AG08396 (cell line): ENCODE measurements at places on chromosomes 11 and 22.

- peak; percentile 52 for DNase-seq
Observed at GRCh38 chr11:27319072-27319471, 43.9 kb downstream of the CCDC34 start.

DNA sequence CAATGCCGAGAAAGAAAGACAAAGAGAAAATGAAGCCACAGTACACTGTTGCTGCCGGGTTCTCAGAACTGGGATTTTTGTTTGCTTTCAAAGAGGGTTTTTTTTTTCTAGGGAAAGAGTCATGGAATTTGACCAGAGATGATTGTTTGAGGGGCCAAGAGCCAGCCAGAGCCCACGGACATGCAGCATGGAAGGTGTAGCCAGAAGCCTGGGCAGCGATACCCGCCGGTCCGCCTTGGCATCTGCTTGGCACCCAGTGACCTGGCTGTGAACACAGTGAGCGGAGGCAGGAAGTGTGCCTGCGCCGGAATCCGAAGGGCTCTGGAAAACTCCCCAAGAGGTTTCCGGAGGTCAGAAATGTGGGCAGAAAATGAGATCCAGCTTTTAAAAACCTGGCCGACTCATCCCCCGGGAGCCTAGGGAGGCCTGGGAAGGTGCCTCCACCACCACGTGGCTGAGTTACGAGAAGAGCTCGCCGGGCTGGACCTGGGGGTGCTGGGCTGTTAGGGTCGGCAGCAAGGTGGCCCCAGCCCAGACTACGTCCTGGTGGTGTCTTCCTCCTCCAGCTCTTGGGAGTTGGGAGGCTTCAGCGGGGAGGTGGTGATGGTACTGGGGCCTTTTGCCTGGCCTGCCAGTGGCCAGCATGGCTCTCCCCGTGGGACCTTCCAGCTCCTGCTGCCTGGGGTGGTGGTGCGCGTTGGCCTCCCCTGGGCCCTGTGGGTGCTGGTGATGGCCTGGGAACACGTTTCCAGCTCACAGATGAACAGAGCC is 61.6 kb upstream of the PPARA start:
- no peak for DNase-seq

- no peak for DNase-seq
Observed at GRCh38 chr11:16193897-16194381, 162.4 kb downstream of the SOX6 start.

DNA sequence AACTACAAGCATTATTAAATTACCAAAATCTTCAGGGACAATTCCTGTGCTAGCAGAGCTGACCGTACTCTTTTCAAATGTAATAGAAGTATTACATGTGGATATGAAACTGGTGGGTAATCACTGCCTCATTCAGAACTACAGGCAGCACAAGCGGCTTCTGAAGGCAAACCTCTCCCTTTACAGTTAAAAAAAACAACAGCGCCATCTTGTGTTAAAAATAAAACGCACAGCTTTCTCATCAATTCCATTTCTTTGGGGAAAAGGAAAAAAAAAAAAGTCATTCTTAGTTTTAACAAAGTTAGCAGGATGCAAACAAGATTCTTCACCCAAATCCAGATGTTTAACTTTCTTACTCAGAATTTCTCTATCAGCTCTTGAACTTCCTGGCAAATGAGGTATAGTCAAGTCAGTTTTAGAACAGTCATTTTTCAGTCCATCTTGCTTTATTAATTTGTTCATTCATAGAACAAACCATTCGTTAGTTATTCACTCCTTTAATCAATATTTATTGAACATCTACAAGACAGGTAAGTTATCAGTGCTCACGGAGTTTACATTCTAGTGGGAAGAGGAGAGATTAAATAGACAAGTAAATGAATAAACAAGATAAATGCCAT is 331.8 kb upstream of the MPPED2 start:
- peak; percentile 15 for DNase-seq

DNA sequence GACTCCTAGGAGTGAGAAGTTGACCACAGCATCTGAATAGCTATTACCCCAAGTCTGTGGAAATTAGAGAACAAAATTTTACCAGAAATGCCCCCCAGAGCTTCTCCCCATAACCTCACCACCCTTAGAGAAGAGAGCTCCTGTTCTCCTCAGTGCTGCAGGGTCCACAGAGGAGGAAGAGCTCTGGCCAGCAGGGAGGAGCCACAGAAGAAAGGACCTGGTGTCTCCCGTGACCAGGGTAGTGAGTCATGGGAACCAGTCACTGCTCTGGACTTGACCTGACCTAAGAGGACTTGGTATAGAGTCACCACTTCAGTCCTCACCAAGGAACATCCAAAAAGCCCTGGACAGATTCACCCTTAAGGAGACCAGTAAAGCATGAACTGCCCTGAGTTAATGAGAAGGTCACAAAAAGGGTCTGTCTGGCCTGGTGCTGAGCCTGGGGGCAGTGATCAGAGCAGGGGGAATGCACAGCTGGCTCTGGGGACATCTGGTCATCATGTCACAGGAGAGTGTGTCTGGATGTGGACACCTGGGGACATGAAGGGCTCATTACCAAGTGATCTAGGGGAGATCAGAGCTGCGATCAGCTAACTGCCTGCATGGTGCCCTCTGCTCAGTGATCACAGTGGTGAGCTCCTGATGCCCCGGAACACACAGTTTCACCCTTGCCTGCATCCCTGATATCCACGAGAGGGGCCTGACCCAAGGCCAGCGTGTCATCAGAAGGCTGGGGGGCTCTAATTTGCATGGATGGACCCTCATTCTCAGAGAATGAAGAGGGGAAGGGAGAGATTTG is 103.3 kb upstream of the TOP3B start:
- DNase-seq = peak; percentile 62

DNA sequence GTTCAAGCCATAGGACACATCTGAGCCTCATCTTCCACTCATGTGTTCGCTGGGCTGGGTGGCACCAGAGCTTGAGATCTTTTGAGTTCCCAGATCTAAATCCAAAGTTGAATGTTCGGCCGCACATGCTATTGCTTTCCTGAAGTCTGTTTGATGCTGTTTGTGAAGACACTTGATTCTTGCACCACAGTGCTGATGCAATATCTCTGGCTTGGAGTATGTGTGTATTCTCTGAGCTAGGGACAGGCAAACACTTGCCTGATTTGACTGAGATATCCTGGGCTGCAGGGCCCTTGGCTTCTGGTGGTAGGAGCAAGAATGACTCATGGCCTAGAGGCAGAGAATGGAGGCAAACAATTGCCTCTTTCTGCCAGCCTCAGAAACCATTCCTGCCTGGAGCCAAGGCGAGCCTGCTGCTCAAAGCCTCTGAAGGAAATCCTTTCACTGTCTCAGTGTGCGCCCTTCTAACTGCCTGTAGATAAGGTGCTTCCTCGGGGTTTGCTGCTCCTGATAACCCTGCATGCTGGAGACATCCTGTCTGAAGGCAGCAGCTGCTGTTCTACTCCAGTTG is 73.0 kb downstream of the CYB5R2 start:
- peak; percentile 65 for DNase-seq

- no peak for DNase-seq
Observed at GRCh38 chr11:122816761-122817520, 21.4 kb upstream of the CRTAM start.

- DNase-seq = no peak
Observed at GRCh38 chr11:121236115-121237001, 56.2 kb upstream of the SC5D start.

DNA sequence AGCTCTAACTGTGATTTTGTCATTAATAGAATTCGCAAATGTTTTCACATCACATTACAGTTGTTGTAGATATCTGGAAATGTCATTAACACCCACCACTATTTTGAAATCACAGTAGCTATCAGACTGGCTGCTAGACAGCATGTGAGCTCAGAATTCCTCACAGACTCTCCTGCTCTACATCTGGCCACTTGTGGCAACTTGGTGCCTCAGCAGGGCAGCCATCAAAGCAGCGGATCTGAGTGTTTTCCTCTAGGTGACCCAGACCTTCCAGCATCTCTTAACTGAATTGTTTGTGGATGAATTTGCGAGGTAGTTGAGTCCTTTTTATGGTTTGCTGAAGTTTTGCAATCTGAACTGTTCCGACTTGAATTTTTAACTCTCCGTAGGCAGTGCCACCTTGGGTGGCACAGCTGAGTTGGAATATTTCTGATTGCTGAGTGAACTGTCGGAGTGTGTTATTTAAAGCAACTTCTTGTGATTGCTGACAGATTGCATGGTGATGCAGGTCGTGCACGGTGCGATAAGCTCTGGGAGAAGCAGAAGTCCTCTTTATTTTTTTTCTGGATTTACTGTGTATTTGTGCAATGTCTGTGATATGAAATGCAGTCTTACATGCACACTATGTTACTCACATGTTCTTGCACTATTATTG is 114.0 kb upstream of the PLET1 start:
- DNase-seq = no peak

DNA sequence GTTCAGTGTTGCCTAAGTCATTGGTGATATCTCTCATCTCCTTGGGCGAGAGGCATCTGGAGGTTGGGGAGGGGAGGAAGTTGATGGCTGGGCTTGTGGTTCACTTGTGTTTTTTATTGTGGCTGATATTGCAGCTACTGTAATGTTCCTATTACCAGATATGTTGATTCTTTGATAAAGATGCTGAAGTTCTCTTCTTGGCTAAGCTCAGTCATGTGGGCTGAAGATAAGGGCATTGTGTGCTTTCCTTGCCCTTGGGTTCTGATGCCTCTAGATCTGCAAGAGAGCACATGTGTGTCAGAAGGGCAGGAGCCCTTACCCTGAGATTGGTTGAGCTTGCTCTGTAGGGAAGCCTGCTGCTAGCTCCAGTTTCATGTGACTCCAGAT is 12.0 kb downstream of the STX3 start:
- DNase-seq = no peak

DNA sequence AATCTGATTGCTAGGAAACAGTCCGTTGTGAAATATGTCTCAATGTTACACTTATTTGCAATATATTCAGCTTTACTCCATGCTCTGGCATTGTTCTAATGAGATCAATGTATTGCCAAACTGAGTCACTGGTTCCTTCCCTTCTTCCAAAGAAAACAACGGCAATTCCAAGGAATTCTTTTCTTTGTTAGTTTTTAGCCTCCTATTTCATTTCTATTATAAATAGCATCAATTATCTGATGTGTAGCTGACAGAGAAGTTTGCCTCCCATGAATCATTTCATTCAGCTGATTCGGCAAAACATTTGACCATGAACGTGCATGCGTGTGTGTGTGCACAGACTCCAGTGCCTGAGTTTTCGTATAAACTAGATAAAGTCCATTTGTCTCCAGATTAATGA is 346.8 kb downstream of the ETS1 start:
- DNase-seq = no peak

DNA sequence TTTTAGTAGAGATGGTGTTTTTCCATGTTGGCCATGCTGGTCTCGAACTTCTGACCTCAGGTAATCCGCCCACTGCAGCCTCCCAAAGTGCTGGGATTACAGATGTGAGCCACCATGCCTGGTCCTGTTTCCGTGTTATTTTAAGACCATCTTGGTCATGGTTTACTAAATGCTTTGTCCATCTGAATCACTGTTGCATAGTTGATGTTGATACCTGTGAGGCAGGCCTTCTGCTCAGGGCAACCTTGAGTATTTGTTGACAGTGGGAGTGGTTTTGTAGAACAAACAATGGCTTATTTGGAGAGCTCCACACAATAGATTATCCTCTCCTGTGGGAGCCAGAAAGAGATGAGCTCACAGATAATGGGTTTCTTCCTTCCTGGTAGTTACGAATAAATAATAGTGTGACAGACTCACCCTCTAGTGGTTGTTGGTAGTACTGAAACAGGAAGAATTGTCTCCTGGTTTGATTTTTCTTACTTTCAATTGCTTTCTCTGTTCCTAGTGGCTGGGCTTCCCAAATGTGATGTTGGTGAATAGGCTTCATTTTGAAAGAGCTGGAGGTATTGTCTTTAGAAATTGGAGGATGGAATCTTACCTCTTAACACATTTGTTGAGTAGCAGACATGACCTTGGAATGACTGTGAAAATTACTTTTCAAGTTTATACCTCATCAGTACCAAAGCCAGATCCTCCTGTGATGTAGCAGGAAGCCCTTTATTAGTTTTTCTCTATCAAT is 39.0 kb downstream of the CTNND1 start:
- peak; percentile 56 for DNase-seq

DNA sequence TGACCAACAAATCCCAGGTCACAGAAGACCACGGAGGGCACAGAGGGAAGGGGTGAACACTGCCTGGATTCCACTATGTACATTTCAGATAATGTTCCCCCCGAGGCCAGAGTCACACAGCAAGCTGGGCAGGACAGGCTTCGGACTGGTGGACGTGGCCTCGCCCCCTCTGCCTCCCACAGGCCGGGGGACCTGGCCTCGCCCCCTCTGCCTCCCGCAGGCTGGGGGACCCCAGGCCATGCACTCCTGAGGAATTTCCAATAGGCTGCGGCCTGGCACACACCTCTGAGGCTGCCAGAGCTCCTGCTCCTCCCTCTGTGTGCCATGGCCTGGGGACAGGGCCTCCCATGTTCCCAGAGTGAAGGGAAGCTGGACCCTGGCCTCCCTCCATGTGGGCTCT is 1352.8 kb downstream of the BRD1 start:
- no peak for DNase-seq

GRCh38 chr11:7630002-7630401 is 43.3 kb downstream of the CYB5R2 start:
- DNase-seq = no peak

DNA sequence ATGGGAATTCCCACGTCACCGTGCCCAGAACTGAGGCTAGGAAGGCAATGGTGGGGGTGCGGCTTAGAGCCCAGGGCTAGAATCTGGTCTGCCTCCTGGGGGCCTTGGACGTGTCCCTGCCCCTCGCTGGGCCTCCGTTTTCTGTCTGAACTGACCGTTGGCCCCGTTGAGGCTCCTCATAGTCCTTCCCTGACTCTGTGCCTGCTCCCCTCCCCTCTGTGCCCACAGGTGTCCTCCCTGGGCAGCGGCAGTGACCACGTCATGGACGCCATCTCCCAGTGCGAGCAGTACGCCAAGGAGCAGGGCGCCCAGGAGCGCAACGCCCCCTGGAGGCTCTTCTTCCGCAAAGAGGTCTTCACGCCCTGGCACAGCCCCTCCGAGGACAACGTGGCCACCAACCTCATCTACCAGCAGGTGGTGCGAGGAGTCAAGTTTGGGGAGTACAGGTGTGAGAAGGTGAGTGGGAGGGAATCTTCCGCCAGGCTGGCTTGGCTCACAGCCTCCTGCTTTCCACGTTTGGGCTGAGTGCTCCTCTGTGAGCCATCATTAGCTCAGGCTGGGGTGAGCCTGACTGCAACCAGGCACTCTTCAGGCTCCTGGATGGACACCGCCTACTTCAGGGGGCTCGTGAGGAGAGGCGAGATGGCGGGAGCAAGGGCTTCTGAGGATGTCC is 63.9 kb downstream of the MYO7A start:
- DNase-seq = peak; percentile 45
